ENCODE measurements at places on chromosomes 4 and X. TPM values are rescaled to one million over a fixed set of nuclear protein-coding genes. Genes with fewer than 3 reads are reported as not detected.

Gene GLOD5
- not detected for total RNA-seq

Gene TNIP3
- total RNA-seq = 0.44 TPM

Gene GK2
- total RNA-seq = not detected

Gene VSIG4
- not detected for total RNA-seq

Gene DMRTC1
- total RNA-seq = not detected

Gene MAGEC1
- total RNA-seq = not detected

Gene CORIN
- total RNA-seq = 2.0 TPM

Gene SH3RF1
- total RNA-seq = 23.8 TPM

Gene SMS
- 39.1 TPM for total RNA-seq

Gene DYNLT3
- 14.9 TPM for total RNA-seq

Gene TET2
- 4.4 TPM for total RNA-seq

Gene MEPE
- total RNA-seq = not detected

Gene CT45A10
- total RNA-seq = not detected

Gene SLC2A9
- 2.7 TPM for total RNA-seq

Gene TRO
- total RNA-seq = 7.7 TPM

Gene AMBN
- not detected for total RNA-seq

Gene HSD17B13
- total RNA-seq = not detected

Gene EFHC2
- 0.83 TPM for total RNA-seq

Gene SOWAHB
- total RNA-seq = not detected

Data from cardiac ventricle fibroblast (primary cell).